Naive thymus-derived CD8-positive, alpha-beta T cell (primary cell): ENCODE measurements at places on chromosomes 13 and 19. TPM values are rescaled to one million over a fixed set of nuclear protein-coding genes. Genes with fewer than 3 reads are reported as not detected.

DNA sequence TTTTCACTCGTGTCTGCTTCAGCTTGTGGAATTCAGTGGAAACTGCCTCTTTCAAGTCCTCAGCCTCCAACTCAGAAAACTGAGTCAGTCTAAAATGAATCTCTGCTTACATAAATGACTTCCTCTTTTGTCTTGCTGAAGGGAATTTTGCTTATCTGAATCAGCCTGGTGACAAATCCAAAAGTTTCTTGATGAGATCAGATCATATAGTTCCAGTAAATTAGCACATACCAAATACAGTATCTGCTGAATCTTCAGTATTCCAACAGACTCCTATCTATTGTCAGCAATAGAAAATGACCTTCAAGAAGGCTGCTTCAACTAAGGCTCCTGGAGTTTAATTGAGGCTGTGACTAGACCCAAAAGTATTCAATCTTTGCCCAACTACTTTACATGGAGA lies 290.0 kb downstream of the MZT1 start:
- H3K27ac ChIP-seq, result no peak overlapping the region
- H3K36me3 ChIP-seq, result no peaks in the 10 kb centered on the region
- no peak for DNase-seq
- H3K27me3 ChIP-seq, result no peaks in the 10 kb centered on the region
- H3K4me3 ChIP-seq, result no peak overlapping the region
- H3K4me1 ChIP-seq, result no peaks in the 10 kb centered on the region

GRCh38 chr13:40982772-40983171 lies 36.3 kb downstream of the ELF1 start:
- peaks cover 79% of the 10 kb centered on the region for H3K4me1 ChIP-seq
- DNase-seq, result peak; percentile 85
- H3K36me3 ChIP-seq, result peaks cover 10% of the 10 kb centered on the region
- peak overlapping the region; percentile 96 for H3K27ac ChIP-seq

GRCh38 chr19:46919324-46919723 lies 58.5 kb downstream of the ARHGAP35 start:
- no peak for DNase-seq
- H3K27ac ChIP-seq, result no peak overlapping the region
- H3K27me3 ChIP-seq, result no peaks in the 10 kb centered on the region
- peaks cover 27% of the 10 kb centered on the region for H3K4me1 ChIP-seq
- peaks cover 47% of the 10 kb centered on the region for H3K36me3 ChIP-seq
- H3K4me3 ChIP-seq, result no peak overlapping the region

GRCh38 chr13:105952233-105952972 lies 583.1 kb downstream of the EFNB2 start:
- no peaks in the 10 kb centered on the region for H3K36me3 ChIP-seq
- DNase-seq, result no peak
- no peak overlapping the region for H3K4me3 ChIP-seq
- no peaks in the 10 kb centered on the region for H3K4me1 ChIP-seq
- peaks cover 12% of the 10 kb centered on the region for H3K27me3 ChIP-seq
- no peak overlapping the region for H3K27ac ChIP-seq

GRCh38 chr13:47598340-47598911 lies 402.6 kb downstream of the SUCLA2 start:
- no peak for DNase-seq
- H3K4me3 ChIP-seq, result no peak overlapping the region
- no peaks in the 10 kb centered on the region for H3K4me1 ChIP-seq

DNA sequence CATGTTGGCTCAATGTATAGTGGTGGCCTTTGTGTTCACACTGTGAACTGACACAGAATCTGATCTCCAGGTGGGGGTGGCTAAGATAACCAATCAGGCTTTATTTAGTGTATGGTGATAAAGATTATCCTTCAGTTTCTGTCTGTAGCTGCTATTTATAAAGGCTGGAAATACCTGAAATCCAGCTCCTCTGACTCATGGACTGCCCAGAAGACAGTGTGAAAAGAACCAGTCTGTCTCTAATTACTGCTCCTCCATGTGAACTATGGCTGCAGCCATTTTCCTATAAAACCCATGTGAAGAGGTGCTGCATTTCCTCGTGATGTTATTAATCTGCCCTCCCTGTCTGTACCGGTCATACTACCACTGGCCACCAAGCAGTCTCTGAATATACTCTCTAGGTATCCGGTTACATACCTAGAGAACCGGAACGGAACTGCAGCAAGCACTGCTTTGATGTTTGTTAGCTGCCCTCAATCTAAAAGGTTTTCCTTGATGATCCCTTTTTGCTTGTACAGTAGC lies 238.0 kb downstream of the LHFPL6 start:
- DNase-seq, result no peak
- H3K4me3 ChIP-seq, result no peak overlapping the region
- H3K4me1 ChIP-seq, result no peaks in the 10 kb centered on the region
- no peak overlapping the region for H3K27ac ChIP-seq
- peaks cover 6% of the 10 kb centered on the region for H3K27me3 ChIP-seq

- DNase-seq, result no peak
- H3K36me3 ChIP-seq, result peaks cover 3% of the 10 kb centered on the region
- no peak overlapping the region for H3K27ac ChIP-seq
- no peaks in the 10 kb centered on the region for H3K27me3 ChIP-seq
- peaks cover 7% of the 10 kb centered on the region for H3K4me1 ChIP-seq
These were observed 204.4 kb downstream of the LACC1 start for GRCh38 chr13:44084146-44084545.

GRCh38 chr13:49812812-49813211 lies 20.3 kb upstream of the KPNA3 start:
- H3K4me1 ChIP-seq, result no peaks in the 10 kb centered on the region
- H3K36me3 ChIP-seq, result no peaks in the 10 kb centered on the region
- H3K4me3 ChIP-seq, result no peak overlapping the region
- H3K27me3 ChIP-seq, result peaks cover 2% of the 10 kb centered on the region
- H3K27ac ChIP-seq, result no peak overlapping the region

DNA sequence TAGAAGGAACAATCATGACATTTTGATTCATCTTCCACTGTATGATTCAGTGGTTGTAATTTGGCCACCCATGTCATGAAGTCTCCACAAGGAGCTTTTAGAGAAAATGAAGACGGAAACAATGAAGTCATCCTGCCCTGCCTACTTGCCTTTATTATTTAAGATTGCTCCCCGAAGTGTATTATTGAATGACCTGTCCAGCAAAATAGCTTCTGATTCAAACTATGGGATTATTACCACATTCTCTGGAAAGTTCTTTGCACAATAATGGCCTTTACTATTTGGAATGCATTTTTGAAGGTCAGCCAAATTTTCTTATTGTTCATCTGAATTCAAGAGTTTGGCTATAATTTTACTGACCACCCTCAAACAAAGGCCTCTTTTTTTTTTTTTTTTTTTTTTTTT lies 77.8 kb upstream of the RFC3 start:
- no peak overlapping the region for H3K27ac ChIP-seq
- peaks cover 18% of the 10 kb centered on the region for H3K4me1 ChIP-seq
- no peak overlapping the region for H3K4me3 ChIP-seq
- H3K27me3 ChIP-seq, result peaks cover 9% of the 10 kb centered on the region

- no peaks in the 10 kb centered on the region for H3K4me1 ChIP-seq
- H3K27ac ChIP-seq, result no peak overlapping the region
- no peak for DNase-seq
- H3K36me3 ChIP-seq, result no peaks in the 10 kb centered on the region
These were observed 616.4 kb downstream of the EFNB2 start for GRCh38 chr13:105918842-105919741.

DNA sequence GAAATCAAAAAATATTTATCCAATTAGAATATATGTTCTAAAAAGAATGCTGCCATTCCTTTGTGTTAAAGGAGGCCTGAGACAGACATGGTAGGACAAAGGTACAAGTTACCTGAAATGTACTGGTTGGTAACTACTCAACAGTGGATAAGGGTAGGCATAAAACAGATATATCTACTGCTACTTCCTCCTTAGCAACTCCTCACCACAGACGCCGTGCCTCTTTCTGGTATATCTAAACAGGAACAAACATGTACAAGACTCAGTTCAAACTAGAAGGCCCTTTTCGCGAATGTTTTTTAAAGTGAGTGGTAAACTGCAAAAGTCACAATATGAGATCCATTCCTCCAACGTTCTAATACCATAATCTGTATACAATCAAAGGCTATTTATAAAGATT lies 86.9 kb downstream of the TBC1D4 start:
- H3K27ac ChIP-seq, result no peak overlapping the region
- no peak overlapping the region for H3K4me3 ChIP-seq
- peaks cover 5% of the 10 kb centered on the region for H3K36me3 ChIP-seq
- DNase-seq, result no peak
- no peaks in the 10 kb centered on the region for H3K4me1 ChIP-seq
- H3K27me3 ChIP-seq, result peaks cover 2% of the 10 kb centered on the region

DNA sequence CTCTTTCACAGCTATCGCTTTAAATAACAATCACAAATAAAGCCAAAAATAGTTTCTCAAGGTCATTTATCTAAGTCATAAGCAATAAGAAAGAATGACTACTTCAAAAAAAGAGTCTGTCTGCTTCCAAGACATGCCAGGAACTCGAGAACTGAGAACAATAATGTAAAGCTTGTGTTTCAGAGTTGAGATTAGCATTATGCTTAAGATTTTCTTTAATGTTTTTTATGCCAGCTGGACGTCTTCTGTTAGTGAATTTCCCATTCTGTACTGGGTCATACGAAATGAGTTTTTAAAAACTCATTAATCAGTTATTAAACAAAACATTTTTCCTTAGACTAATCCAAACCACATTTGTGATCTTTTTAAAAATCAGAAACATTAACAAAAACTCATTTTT lies 3.2 kb upstream of the SPRYD7 start:
- no peak overlapping the region for H3K4me3 ChIP-seq
- no peaks in the 10 kb centered on the region for H3K27me3 ChIP-seq

GRCh38 chr13:52896827-52897659 lies 48.6 kb upstream of the PCDH8 start:
- peaks cover 8% of the 10 kb centered on the region for H3K27me3 ChIP-seq
- H3K4me3 ChIP-seq, result no peak overlapping the region
- no peaks in the 10 kb centered on the region for H3K4me1 ChIP-seq
- DNase-seq, result no peak
- no peaks in the 10 kb centered on the region for H3K36me3 ChIP-seq

GRCh38 chr13:95921485-95921884 lies 131.7 kb downstream of the UGGT2 start:
- DNase-seq, result no peak
- H3K4me1 ChIP-seq, result no peaks in the 10 kb centered on the region
- no peak overlapping the region for H3K4me3 ChIP-seq
- H3K36me3 ChIP-seq, result no peaks in the 10 kb centered on the region

DNA sequence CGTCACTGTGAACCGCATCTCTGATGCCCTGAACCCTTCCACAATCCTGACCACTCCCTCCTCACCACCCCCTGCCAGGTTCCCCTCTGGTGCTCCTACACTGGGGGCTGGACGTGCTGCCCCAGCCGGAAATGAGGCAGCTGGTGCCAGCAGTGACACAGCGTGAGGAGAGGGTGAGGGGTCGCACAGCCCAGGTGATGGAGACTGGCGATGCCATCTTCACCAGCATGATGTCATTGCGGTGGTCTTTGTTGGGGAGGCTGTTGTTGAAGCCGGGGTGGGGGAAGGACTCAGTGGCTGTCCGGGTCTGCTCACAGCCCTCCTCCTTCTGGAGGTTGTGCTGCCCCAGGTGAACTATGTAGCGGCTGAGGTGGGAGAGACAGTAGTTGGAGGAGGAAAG lies 2.5 kb downstream of the KLK11 start:
- H3K27me3 ChIP-seq, result peaks cover 76% of the 10 kb centered on the region
- no peak overlapping the region for H3K27ac ChIP-seq
- H3K4me3 ChIP-seq, result no peak overlapping the region
- H3K4me1 ChIP-seq, result peaks cover 8% of the 10 kb centered on the region
- no peak for DNase-seq

DNA sequence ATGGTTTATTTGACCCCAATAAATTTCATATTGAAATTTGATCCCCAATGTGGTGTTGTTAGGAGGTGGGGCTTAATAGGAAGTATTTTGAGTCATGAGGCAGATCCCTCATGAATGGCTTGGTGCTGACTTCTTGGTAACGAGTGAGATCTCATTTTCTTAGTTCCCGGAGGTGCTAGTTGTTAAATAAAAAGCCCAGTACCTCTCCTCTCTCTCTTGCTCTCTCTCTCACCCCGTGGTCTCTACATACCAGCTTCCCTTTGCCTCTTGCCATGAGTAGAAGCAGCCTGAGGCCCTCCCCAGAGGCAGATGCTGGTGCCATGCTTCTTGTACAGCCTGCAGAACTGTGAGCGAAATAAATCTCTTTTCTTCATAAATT lies 39.4 kb upstream of the KATNAL1 start:
- H3K36me3 ChIP-seq, result peaks cover 2% of the 10 kb centered on the region
- H3K4me3 ChIP-seq, result peak overlapping the region; percentile 63
- peaks cover 31% of the 10 kb centered on the region for H3K4me1 ChIP-seq

DNA sequence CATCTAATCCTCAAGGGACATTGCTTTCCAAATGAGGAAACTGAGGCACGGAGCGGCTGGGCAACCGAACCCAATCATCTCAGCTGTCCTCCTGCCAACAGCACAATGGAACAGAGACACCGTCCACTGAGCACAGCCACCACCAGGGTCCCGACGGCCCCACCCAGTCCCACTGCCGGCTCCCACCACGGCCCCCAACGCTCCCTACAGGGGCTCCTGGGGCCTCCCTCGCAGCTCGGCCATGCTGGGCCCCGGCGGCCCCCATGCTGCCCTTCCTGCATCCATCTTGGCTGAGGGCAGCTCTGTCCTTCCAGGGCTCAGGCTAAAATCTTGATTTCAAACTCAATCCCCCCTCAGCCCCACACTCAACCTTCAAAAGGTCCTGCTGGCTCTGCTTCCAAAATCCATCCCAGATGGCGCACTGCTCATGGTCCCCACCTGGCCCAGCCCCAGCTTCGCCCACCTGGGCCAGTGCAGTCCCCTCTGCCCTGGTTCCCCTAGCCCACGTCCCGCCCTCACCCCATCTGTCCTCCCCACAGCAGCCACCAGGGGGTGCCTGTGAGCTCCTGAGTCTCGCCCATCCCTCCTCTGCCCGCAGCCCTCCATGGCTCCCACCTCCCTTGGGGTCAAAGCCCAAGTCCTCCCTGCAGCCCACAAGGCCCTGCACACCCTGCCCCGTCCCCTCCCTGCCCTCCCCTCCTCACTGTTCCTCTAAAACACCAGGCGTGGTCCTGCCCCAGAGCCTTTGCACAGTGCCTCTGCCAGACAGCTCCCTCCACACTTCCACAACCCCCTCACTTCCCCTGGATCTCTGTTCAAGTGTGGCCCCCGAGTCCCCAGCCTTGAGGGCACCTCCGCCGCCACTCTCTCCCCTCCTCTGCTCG lies 7.9 kb downstream of the PIP5K1C start:
- peaks cover 41% of the 10 kb centered on the region for H3K4me1 ChIP-seq
- no peaks in the 10 kb centered on the region for H3K36me3 ChIP-seq
- H3K4me3 ChIP-seq, result no peak overlapping the region
- H3K27ac ChIP-seq, result peak overlapping the region; percentile 53
- H3K27me3 ChIP-seq, result no peaks in the 10 kb centered on the region

GRCh38 chr19:470701-471100 lies 9.9 kb upstream of the SHC2 start:
- no peaks in the 10 kb centered on the region for H3K4me1 ChIP-seq
- DNase-seq, result no peak
- H3K36me3 ChIP-seq, result no peaks in the 10 kb centered on the region
- no peaks in the 10 kb centered on the region for H3K27me3 ChIP-seq
- H3K27ac ChIP-seq, result no peak overlapping the region

FXYD3 gene
- not detected for polyA plus RNA-seq

TNNI3 gene
- polyA plus RNA-seq, result not detected

ZNF544 gene
- 19.5 TPM for polyA plus RNA-seq

AMH gene
- polyA plus RNA-seq, result not detected

PABPC3 gene
- polyA plus RNA-seq, result 0.12 TPM

ZNF534 gene
- not detected for polyA plus RNA-seq

NDUFA7 gene
- 136 TPM for polyA plus RNA-seq

KIR2DL1 gene
- polyA plus RNA-seq, result 8.1 TPM

RDH8 gene
- polyA plus RNA-seq, result not detected

ZNF667 gene
- 4.2 TPM for polyA plus RNA-seq

MISP3 gene
- 1.4 TPM for polyA plus RNA-seq

MAMSTR gene
- polyA plus RNA-seq, result 0.49 TPM

GAPDHS gene
- polyA plus RNA-seq, result not detected

IFNL1 gene
- polyA plus RNA-seq, result 0.65 TPM

MIA gene
- not detected for polyA plus RNA-seq
